ENCODE measurements at places on chromosomes 7 and 10. TPM values are rescaled to one million over a fixed set of nuclear protein-coding genes. Genes with fewer than 3 reads are reported as not detected.

The ITIH5 gene
- polyA plus RNA-seq: 0.28 TPM

The CCDC146 gene
- polyA plus RNA-seq: 13.0 TPM

The CYP3A4 gene
- polyA plus RNA-seq: not detected

The PCGF5 gene
- 5.6 TPM for polyA plus RNA-seq

The WAPL gene
- 26.3 TPM for polyA plus RNA-seq

The PDE1C gene
- polyA plus RNA-seq: 8.2 TPM

The CPA2 gene
- 0.41 TPM for polyA plus RNA-seq

The DNAAF5 gene
- polyA plus RNA-seq: 5.3 TPM

The EPDR1 gene
- polyA plus RNA-seq: 0.10 TPM

The FGFR2 gene
- polyA plus RNA-seq: 15.7 TPM

The SORBS1 gene
- 52.6 TPM for polyA plus RNA-seq

The WEE2 gene
- 0.34 TPM for polyA plus RNA-seq

The EFCAB10 gene
- not detected for polyA plus RNA-seq

The LBX1 gene
- not detected for polyA plus RNA-seq

The TMEM130 gene
- polyA plus RNA-seq: 12.3 TPM

The PNLIPRP1 gene
- polyA plus RNA-seq: not detected

The SRRM3 gene
- polyA plus RNA-seq: 34.9 TPM

The ZNF12 gene
- polyA plus RNA-seq: 26.0 TPM

The GOLGA7B gene
- 30.4 TPM for polyA plus RNA-seq

The SLIT1 gene
- polyA plus RNA-seq: 13.5 TPM

All from neural cell (in vitro differentiated cells).